ENCODE measurements at places on chromosomes 5 and 9. TPM values are rescaled to one million over a fixed set of nuclear protein-coding genes. Genes with fewer than 3 reads are reported as not detected.

Gene MYO10
- total RNA-seq = 1.0 TPM

Gene LPAR1
- not detected for total RNA-seq

Gene CDH9
- not detected for total RNA-seq

Gene DPM2
- total RNA-seq = 55.7 TPM

Gene CTXN3
- not detected for total RNA-seq

Gene MTAP
- 79.9 TPM for total RNA-seq

Gene DAB2
- total RNA-seq = not detected

Gene LCN9
- not detected for total RNA-seq

Gene CANX
- 609 TPM for total RNA-seq

DNA sequence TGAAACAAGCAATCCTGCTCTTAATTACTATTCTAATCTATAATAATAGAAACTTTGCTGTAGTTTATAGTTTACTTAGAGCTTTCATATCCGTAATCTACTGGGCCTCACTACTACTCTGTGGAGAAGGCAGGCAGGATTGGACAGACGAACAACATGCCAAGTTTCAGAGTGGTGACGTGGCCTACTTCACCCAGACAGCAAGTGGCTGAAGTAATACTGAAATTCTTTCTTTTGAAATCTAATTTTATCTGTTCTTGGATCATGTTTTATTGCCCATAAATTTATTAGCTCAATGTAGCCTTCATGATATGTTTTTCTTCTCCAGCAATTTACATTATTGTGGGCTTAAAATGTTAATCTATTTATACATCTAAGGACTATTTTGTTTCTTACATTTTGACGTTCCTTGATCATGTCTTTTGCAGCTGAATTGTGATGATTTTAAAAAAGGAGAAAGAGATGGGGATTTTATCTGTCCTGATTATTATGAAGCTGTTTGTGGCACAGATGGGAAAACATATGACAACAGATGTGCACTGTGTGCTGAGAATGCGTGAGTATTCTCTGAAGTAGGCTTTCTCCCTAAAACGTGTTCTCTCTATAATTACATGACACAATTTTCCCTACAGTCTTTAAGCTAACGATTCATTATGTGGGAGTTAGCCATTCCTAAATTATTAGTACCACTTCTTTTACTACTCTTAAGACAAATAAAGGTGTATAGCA is 22.4 kb downstream of the SPINK5 start:
- no peak overlapping the region for H3K27ac ChIP-seq
- H3K36me3 ChIP-seq = no peaks in the 10 kb centered on the region
- H3K27me3 ChIP-seq = no peaks in the 10 kb centered on the region
- H3K4me3 ChIP-seq = no peak overlapping the region
- DNase-seq = no peak
- no peaks in the 10 kb centered on the region for H3K4me1 ChIP-seq

- no peak overlapping the region for H3K27ac ChIP-seq
- H3K4me3 ChIP-seq = no peak overlapping the region
- no peaks in the 10 kb centered on the region for H3K27me3 ChIP-seq
- DNase-seq = no peak
Observed at GRCh38 chr9:75121914-75122558, 33.7 kb downstream of the OSTF1 start.

DNA sequence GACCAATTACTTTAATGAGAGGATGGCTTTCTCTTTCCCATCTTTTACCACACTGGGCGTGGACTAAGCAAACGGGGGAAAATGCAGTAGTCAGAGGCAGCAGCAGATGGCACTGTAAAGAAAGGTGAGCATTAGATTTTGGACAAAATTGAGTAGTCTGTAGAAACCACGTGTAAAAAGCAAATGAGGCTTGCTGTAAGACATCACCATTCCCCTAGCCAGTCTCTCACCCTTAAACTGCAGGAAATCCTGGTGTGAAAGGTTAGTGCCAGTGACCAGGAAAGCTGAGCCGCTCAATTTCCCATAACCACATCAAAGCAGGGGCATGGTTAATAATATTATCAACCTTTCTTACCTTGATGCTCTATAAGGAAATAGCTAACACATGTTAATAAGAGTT is 31.8 kb downstream of the SPATA31C2 start:
- H3K27ac ChIP-seq = no peak overlapping the region
- H3K27me3 ChIP-seq = peaks cover 31% of the 10 kb centered on the region
- no peaks in the 10 kb centered on the region for H3K4me1 ChIP-seq
- H3K36me3 ChIP-seq = no peaks in the 10 kb centered on the region
- no peak overlapping the region for H3K4me3 ChIP-seq

GRCh38 chr5:153565822-153566221 is 75.4 kb downstream of the GRIA1 start:
- no peak overlapping the region for H3K4me3 ChIP-seq
- H3K36me3 ChIP-seq = no peaks in the 10 kb centered on the region
- no peak overlapping the region for H3K27ac ChIP-seq
- no peaks in the 10 kb centered on the region for H3K4me1 ChIP-seq
- DNase-seq = no peak

GRCh38 chr9:124676159-124676551 is 95.0 kb downstream of the NR6A1 start:
- H3K4me1 ChIP-seq = peaks cover 15% of the 10 kb centered on the region
- peaks cover 15% of the 10 kb centered on the region for H3K27me3 ChIP-seq
- DNase-seq = no peak
- H3K27ac ChIP-seq = no peak overlapping the region

DNA sequence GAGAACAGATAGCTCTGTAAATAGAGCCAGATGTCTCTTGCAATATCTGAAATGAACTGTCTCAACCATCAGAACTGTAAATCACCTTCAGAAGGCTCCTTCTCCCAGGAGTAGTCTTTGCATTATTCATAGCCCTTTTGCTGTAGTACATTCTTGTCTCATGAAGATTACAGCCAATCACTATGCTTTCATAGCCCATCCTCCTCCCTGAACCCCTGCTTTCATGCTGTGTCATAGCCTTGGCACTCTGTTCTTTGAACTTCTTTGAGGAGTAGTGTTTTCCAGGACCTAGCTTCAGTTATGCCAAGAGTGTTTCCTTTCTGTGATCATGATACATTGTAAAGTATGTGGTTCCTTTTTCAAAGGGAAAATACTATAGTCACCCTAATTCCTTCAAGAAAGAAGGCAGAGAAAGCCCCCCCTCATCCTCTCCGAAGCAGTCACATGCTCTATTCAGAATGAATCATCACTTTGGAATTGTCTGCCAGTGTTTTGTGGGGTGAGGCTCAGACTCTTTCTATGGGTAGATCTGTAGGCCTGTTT is 61.1 kb downstream of the GRIA1 start:
- no peak overlapping the region for H3K4me3 ChIP-seq
- H3K27ac ChIP-seq = no peak overlapping the region
- peaks cover 2% of the 10 kb centered on the region for H3K4me1 ChIP-seq
- no peaks in the 10 kb centered on the region for H3K27me3 ChIP-seq

DNA sequence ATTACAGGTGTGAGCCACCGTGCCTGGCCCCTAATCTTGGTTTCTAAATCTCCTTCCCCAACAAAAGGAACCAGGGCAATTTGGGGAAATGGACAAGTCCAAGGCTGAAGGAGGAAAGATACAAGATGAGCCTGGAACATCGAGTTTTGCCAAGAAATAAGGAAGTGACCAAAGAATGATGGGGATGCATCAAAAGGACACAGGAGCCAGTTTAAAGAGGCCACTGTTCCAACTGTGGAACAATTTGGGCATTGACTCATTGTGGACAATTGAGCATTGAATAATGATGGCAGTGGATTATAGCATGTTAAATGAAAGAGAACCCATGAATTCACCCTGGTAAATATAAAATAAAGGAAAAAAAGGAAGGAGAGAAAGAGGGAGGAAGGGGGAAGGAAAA is 47.5 kb downstream of the DUSP1 start:
- H3K36me3 ChIP-seq = no peaks in the 10 kb centered on the region
- peaks cover 4% of the 10 kb centered on the region for H3K4me1 ChIP-seq
- H3K4me3 ChIP-seq = no peak overlapping the region

DNA sequence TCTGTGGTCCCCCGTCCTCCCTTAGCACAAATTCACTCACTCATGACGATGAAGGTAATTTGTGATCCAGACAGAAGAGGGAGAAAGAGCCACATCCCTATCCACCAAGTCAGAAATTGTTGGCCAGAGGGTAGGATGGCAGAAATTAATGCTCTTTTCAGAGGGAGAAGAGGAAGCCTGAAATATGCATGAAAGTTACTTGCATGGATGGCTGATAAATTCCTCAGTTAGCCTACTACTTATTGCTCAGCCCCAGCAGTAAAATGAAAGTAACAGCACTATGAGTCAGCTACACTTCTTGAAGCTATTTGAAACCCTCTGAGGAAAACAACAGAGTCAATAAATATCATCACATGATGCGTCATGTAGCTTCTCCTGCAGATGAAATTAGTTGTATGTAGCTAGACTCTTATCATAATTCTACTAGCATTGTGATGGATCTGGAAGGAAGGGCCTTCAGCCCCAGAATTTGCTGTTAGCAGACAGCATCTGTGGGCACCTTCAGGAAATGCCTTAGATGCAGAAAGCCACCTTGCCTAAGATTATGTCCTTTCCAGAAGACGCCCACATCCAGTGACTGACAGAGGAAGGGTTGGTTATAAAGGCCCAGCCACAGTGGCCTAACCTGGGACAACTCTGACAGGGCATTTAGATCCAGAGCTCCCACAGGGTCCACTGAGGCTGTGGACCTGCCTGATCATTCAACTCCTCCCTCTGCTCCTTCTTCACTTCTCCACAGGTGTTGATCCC is 81.2 kb upstream of the CCDC112 start:
- peaks cover 20% of the 10 kb centered on the region for H3K4me1 ChIP-seq
- DNase-seq = no peak
- H3K36me3 ChIP-seq = no peaks in the 10 kb centered on the region
- no peak overlapping the region for H3K4me3 ChIP-seq
- no peaks in the 10 kb centered on the region for H3K27me3 ChIP-seq

DNA sequence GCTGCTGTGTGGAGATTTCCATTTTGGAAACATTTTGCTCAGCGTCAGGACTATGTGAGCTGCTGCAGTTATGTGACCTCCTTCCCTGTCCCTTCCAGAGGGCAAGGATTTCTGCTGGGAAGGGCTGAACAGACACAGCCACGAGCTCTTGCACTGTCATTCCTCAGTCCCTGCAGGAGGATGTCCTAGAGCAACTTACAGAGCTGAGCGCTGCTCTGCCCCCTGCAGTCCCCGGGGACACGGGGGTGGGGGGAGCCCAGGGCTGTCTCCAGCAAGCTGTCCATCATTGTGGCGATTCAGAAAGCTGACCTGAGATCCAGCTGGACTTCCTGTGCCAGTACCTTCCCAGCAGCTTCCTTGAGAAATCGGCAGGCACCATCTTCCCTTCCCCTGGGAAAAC is 28.0 kb upstream of the MAP1B start:
- DNase-seq = no peak
- no peak overlapping the region for H3K27ac ChIP-seq
- H3K4me3 ChIP-seq = no peak overlapping the region
- peaks cover 25% of the 10 kb centered on the region for H3K27me3 ChIP-seq

- no peak overlapping the region for H3K4me3 ChIP-seq
- no peaks in the 10 kb centered on the region for H3K4me1 ChIP-seq
- no peaks in the 10 kb centered on the region for H3K36me3 ChIP-seq
- no peak for DNase-seq
Observed at GRCh38 chr9:28899926-28900325, 1326.6 kb upstream of the C9orf72 start.

DNA sequence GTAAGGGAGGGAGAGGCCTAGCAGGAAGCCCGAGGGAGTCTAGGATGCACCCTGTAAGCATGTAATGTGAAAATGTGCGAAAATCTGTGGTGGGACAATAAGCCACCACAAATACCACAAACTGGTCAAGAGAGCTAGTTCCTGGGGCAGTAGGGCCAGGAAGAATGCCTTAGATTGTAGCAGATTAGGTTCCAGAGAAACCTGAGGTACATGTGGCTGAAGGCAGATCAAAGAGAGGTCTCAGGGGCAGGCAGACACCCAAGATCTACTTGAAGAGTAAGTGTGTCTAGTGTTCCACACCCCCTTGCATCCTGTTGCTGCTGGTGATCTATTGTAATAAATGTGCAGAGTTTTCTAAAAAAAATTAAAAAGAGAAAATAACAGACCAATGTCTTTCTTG is 1677.3 kb upstream of the CDH6 start:
- H3K4me3 ChIP-seq = no peak overlapping the region
- no peaks in the 10 kb centered on the region for H3K27me3 ChIP-seq
- no peak for DNase-seq
- H3K27ac ChIP-seq = no peak overlapping the region

DNA sequence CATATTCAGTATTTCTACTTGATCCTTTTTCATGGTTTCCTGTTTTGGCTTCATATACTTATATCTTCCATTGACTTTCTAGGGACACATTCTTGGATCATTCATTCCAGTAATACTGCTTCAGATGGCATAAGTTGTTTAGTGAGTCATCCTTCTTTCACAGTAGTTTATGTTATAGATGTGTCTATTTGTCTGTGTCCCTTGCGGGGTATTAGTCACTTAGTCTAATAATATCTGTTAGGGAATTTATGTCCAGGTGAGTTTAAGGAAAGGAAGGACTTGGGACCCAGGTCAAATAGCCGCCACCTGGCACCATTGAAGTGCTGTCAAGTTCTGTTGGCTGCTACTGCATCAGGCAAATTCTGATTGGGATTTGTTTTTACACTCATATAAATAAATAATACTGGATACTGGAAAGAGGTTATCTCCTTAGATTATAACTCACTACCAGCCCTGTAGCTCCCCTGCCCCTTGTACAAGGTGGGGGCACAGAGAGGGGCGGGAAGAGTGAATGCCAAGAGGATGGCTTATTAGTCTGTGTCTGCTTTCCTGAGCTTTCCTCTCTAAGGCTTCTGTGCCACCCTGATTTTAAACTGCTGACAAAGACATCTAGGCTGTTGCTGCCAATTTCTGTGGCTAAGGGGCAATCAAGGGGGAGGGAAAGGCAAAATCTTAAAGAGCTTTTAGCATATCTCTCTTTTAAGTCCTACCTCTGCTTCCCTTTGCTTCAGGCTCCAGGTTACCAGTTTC is 64.9 kb downstream of the CDC42SE2 start:
- H3K4me1 ChIP-seq = peaks cover 36% of the 10 kb centered on the region
- H3K27me3 ChIP-seq = no peaks in the 10 kb centered on the region
- peaks cover 68% of the 10 kb centered on the region for H3K36me3 ChIP-seq
- no peak overlapping the region for H3K4me3 ChIP-seq

DNA sequence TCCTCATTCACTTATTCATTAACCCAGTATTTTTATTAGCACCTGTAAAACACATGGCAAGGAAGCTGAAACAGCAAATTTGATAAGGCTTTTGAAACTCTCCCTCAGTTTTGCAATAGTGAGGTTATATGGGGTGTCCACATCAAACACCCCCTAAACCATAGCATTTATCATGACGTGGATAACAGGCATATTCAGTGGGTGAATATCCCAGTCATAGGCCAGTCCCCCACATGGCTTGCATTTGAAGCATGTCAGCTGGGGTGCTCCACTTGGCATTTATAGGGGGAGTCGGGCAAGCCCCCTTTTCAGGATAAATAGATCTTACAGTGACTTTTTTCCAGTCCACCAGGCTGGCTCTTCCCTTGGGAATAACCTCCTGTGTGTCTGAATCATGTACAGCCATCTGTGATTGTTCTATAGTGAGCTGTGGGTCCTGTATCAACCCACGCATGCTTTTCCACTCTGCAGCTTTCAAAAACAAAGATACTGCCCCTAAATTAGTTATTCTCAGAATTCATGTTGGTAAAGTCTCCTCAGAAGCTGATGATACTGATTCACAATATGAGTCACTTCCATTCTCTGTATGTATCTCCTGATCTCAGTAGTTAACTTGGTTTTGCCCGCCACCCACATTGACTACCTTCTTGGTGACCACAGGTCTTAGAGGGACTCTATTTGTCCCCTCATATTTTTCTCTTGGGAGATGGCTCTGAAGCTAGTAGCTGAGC is 84.4 kb upstream of the SPIN1 start:
- peak; percentile 65 for DNase-seq
- peaks cover 46% of the 10 kb centered on the region for H3K4me1 ChIP-seq
- peaks cover 7% of the 10 kb centered on the region for H3K27me3 ChIP-seq
- H3K4me3 ChIP-seq = peak overlapping the region; percentile 58
- peaks cover 7% of the 10 kb centered on the region for H3K36me3 ChIP-seq
- H3K27ac ChIP-seq = peak overlapping the region; percentile 83
